ENCODE measurements at places on chromosomes 11 and 22.

DNA sequence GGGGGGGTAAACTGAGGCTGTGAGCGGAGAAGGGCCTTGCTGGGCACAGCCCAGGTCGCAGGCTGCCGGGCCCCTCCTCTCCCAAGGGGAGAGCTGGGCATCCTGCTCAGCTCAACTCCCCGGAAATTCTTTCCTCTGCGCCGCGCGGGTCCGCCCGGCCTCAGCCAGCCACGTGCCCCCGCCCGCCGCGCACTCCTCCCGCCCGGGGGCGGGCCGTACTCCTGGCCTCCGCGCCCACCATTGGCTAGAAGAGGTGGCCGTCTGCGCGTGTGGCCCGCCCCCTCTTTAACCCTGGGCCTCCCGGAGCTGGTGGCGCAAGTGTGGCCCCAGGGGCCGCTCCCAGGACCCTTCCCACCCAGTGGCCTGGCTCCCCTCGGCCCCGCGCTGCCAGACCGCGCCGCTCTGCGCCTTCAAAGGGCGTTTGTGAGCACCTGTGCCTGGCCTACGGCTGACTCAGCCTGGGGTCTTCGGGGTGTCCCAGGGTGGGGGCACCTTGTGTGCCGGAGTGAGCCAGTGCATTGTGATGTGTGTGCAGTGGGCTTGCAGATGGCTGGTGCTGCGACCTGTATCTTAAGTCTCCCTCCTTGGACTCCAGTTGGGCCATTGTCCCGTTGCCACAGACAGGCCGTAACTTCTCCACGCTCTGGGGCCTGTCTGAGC lies 2.0 kb downstream of the MRGPRF start:
- no peak for DNase-seq

GRCh38 chr11:128195057-128195751 lies 392.2 kb downstream of the ETS1 start:
- DNase-seq: no peak

DNA sequence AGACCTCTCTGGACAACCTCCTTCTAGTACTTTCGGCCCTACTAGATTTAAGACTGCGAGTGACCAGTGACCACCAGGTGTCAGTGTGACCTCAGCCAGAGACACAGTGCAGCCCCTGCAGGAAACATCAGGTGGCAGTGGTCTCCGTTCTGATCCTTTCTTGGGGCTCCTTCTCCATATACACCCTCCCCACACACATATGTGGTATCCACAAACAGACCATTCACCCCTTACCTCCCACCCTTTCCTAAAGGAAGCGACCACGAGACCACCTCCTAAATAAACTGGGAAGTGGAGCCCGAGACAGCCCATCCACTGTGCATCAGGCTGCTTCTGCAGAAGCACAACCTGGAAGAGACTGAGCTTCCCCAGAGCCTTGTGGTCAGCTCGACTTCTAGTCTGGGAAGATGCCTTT lies 38.5 kb upstream of the CYP2D6 start:
- peak; percentile 13 for DNase-seq

DNA sequence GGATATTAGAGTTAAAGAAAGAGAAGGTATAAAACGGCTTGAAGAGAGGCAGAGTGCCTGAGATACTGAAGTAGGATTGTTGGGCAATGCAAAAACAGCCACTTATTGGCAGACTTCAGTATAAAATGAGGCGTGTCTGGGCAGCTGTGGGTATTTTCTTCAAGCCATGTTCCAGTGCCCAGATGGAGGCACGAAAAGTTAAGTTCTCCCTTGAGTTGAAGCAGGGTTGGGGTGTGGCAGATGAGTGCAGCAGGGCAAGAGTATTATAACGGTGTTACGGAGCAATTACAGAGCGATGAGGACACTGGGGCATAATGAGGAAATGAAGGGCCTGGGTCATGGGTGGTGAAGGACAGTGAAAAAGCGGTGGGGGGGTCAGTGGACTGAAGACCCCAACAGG lies 73.7 kb upstream of the CREB3L1 start:
- DNase-seq: no peak

DNA sequence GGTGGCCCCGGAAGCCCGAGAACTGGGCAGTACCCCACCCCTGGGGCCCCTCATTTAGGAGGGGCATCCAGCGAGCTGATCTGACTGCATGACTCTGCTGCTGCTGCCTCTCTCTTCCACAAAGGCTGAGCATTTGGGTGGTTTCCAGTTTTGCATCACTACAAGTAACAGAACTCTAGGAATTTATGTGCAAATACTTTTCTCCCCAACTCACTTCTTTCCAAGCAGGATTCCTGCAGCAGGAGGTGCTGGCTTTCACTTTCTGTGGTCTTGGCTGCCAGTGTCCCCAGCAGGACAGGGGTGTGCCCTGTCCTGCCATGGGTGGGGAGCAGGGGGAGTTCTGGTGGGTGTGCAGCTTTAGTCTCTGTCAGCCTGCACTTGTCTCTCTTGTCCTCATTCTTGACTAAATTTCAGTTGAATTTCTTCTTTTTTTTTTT lies 21.2 kb downstream of the UPB1 start:
- DNase-seq: no peak

GRCh38 chr22:24801901-24802465 lies 4.0 kb upstream of the SGSM1 start:
- DNase-seq: no peak

Data from activated naive CD4-positive, alpha-beta T cell (primary cell).